Activated naive CD4-positive, alpha-beta T cell treated with anti-CD3 and anti-CD28 coated beads for 36 hours (primary cell): ENCODE measurements at places on chromosomes 2 and 18. TPM values are rescaled to one million over a fixed set of nuclear protein-coding genes. Genes with fewer than 3 reads are reported as not detected.
A peak's percentile ranks its signal among the peaks of the same experiment; 100 is the strongest.

GRCh38 chr18:79657342-79657996 lies 22.1 kb upstream of the CTDP1 start:
- no peak for DNase-seq

DNA sequence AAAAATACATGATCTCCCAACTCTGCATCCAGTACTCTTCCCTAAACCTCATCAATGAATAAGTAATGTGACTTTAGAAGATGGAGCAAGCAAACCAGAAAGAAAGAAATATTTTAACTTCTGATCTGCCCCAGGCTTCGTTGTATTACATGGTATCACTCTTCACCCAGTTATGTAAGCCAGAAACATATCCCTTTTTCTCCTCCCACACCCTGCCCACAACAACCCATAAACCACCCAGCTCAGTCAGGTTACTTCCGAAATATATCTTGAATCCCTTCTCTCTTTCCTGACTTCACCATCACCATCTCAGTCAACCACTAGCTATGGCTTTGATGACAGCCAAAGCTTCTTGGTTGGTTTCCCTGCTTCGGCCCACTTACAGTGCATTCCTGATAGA lies 295.8 kb upstream of the PARD3B start:
- no peak for DNase-seq

GRCh38 chr2:161173541-161174194 lies 13.4 kb downstream of the TANK start:
- no peak for DNase-seq

GRCh38 chr2:208657468-208657867 lies 250.9 kb downstream of the PTH2R start:
- no peak for DNase-seq

SLC5A7 gene
- not detected for total RNA-seq

GRCh38 chr18:32549248-32550110 lies 78.8 kb upstream of the GAREM1 start:
- DNase-seq: peak; percentile 75

GRCh38 chr2:206217743-206218142 lies 56.7 kb upstream of the ZDBF2 start:
- DNase-seq: no peak

EFHD1 gene
- 1.3 TPM for total RNA-seq

DNA sequence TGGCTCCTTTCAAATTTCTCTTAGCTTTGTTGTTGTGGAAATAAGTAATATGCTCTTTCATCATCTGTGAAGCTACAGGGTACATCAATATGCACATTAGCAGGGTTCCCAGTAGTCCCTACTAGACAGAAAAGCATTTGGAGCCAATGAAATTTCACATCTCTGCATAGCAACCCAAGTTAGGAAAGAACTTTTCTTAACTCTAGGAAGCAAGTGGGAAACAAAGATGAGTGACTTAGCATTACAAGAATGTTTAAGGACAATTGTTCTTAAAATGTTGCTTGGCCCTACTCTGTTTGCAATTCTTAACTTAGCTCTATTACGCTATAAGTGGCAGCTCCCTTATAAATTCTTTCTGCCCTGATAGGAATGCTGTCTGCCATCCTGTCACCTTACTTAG lies 39.6 kb downstream of the ZEB2 start:
- no peak for DNase-seq

DSG3 gene
- total RNA-seq: not detected

DNA sequence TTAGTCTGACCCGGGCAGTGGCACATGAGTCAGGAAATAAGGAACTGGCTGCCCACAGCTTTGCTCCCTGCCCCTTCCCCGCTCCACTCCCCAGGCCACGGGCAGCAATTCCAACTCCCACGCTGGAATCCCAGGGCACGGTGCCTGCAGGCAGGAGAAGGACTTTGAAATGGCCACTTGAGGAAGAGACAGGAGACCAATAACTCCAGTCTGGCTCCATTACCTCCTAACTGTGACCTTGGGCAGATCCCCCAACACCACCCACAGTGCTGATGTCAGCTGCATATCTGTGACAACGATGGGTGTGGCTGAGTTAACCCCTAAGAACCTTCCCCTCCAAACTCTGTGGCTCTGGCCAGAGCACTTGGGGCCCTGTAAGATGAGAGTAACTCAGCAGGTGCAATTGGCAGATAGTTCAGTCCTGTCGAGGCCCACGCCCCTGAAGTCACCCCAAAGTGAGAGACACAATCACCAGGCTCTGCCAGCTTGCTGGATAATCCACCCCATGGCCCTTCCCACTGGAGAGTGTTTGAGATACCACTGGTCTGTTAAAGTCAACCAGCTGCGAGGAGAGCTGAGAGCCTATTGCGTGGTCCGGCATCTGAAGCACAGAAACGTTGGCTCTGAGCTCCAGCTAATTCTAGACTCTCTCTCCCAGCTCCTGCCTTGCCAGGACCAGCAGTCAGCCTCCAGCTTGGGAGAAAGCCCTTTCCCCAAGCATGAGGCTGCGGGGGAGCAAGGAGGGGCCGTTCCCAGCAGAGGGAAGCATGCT lies 175.2 kb downstream of the TNS1 start:
- no peak for DNase-seq

DNA sequence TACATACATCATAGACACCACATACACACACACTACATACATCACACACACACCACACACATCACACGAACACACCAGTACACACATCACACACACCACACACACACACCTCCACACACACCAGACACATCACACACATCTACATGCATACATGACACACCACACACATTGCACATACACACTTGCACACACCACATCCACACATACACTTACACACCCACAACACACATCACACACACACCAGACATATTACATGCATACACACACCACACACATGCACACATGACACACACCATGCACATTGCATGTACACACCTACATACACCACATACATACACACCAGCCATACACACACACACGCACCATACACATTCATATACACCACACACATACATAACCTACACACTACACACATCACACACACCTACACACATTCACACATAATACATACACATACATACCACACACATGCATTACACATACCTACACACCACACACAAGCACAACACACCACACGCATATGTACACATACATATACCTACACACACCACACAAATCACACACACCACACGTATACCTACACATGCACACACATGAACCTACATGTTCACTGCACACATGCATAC lies 156.5 kb downstream of the NDUFA10 start:
- no peak for DNase-seq

SALL3 gene
- not detected for total RNA-seq

- DNase-seq: no peak
These were observed 23.4 kb upstream of the KCNK3 start for GRCh38 chr2:26668856-26669750.

GREB1 gene
- total RNA-seq: 0.38 TPM

GRCh38 chr2:27281442-27281841 lies 787 bp upstream of the TRIM54 start:
- DNase-seq: no peak

DNA sequence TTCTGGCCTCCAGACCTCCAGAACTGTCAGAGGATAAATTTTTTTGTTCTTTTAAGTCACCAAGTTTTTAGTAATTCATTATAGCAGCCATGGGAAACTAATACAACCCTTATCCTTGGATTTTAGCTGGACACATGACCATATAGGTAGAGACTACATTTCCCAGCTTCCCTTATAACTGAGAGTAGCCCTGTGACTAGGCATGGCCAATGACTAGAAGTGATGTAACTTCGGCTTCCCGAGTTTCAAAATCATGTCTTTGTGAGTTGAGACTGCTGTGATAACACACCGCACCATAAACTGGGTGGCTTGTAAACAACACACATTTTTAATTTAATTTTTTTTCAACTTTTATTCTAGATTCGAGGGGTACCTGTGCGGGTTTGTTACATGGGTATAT lies 134.0 kb upstream of the SERTAD2 start:
- no peak for DNase-seq

PRKAG3 gene
- total RNA-seq: not detected

- DNase-seq: no peak
These were observed 132.8 kb downstream of the ATL2 start for GRCh38 chr2:38244301-38244700.

GRCh38 chr2:156325688-156326525 lies 6.6 kb downstream of the NR4A2 start:
- DNase-seq: no peak

GRCh38 chr2:34815052-34815741 lies 1216.1 kb upstream of the FAM98A start:
- DNase-seq: no peak

- no peak for DNase-seq
These were observed 454.4 kb upstream of the ACVR2A start for GRCh38 chr2:147390475-147390874.

- no peak for DNase-seq
These were observed 41.7 kb downstream of the HPCAL1 start for GRCh38 chr2:10344105-10345066.

MDH1 gene
- 275 TPM for total RNA-seq

LBH gene
- 75.3 TPM for total RNA-seq

- no peak for DNase-seq
These were observed 12.2 kb upstream of the CD28 start for GRCh38 chr2:203694191-203694590.

DNA sequence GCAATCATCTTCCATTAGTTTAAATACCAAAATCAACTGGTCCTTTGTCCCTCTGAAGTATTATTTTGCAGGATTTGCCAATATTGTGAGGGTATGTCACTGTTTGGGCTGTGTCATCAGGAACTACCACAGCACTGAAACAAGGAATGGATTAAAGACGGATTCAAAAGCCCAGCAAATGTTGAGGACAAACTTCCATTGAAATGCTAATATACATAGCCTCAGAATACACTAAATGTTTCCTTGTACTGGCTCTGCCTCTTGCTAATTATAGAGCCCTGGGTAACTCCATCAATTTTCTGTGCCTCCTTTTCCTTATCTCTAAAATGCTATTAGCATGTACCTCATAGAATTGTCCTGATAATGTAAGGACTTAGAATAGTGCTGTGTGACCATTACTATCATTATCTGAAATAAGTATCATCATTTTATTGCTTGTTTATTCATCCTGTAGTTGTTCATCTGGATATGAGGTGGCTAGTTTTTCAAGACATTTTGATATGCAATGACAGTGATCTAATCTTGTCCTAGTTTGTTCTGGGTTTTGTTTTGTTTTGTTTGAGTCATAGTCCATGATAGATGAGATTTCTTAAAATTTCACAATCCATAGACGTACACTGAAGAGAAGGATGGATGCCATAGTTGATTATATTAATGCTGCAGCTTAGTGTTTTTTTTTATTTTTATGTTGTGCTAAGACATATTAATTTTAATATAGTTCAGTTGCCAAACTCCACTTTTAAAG lies 333.4 kb upstream of the KCNH7 start:
- DNase-seq: no peak

STARD6 gene
- not detected for total RNA-seq

GRCh38 chr2:233075966-233076339 lies 15.8 kb downstream of the INPP5D start:
- peak; percentile 49 for DNase-seq

DNA sequence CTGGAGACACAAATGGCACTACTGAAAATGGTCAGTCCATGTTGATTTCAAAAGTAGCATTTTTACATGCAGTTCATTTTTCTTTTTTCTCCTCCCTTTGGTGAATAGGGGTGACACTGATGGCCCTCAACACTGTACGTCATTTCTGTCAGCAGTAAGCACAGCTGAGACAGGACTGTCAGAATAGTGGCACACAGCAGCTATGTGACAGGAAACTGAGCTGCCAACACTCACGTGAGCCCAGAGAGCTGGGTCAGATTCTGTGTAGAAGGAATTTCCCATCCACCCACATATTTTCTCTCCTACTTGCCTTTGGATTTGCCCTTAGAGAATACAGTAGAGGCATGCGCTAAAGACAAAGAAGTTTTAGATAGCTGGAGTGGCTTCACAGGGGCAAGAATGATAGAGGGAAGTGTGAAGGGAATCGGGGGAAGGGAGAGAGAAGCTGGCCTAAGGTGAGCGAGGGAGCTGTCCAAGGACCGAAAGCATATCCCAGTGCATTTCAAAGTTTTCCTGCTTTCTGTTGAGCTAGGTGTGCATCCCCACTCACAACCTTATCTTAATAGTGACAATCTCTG lies 476.6 kb downstream of the CNTNAP5 start:
- DNase-seq: no peak

SPOPL gene
- 8.7 TPM for total RNA-seq

DNA sequence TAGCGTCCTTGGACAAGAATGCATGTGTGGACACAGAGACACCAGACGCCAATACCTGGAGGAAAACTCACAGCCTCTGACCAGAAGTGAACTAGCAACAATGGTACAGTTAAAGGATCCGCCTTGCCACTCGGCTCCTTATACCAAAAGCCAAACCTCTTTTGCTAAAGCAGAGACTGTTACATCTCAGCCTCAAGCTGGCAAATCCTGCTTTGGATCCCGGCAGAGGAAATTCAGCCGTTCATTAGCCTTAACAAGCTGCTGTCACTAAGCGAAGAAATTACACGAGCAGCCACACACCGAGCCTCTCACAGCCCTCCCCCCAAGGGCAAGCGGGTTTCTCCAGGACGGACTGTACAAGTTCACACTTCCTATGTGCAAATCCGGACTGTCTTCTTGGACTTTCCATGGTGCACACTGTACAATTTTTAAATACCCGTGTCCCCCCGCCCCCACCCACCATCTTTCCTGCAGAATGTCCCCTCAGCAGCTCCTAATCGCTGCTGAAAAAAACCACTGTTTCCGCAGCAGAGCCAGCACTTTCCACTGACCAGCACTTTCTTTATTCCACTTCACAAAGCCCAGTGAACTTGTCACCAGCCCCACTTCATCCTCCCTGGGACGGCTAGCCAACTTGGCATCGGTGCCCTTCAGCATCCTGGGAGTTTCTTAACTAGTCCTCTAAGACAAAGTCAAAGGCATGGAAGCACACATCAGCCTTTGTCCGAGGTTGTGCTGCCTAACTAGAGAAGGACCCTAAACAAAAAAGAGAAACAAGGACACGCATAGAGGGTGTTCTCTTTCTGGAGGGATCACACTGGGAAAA lies 1.5 kb downstream of the KLF7 start:
- DNase-seq: peak; percentile 34

DNA sequence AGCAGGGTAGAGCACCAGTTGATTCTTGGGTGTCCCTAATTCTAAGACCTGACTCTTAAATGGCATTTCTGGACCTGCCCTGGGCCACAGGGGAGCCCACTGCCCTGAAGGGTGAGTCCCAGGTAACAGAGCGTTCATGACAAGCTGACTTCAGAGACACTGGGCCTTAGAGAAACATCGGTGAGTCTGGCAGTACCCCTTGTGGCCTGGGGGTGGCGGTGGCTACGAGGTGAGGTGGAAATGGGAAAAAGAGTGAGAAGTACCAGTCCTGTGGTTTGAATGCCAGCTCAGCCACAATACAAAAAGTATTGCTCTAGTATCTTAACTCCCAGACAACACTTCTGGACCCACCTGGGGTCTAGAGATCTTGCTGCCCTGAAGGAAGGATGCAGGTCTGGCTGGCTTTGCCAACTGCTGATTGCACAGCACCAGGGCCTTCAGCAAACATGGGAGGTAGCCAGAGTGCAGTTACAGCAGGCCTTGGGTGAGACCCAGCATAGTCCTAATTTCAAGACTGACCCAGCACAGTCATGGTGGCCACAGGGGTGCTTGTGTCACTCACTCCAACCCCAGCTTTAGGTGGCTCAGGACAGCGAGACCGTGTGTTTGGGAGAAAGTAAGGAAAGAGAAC lies 44.5 kb downstream of the USP34 start:
- peak; percentile 87 for DNase-seq

- DNase-seq: no peak
These were observed 145.1 kb downstream of the KCNE4 start for GRCh38 chr2:223197046-223197445.

GRCh38 chr18:46158499-46158898 lies 54.3 kb downstream of the HAUS1 start:
- DNase-seq: no peak

GRCh38 chr2:105824446-105824845 lies 79.7 kb downstream of the NCK2 start:
- DNase-seq: no peak

PSMA8 gene
- total RNA-seq: 2.1 TPM
